ENCODE measurements at places on chromosomes 3 and 15. TPM values are rescaled to one million over a fixed set of nuclear protein-coding genes. Genes with fewer than 3 reads are reported as not detected.

PIGZ gene
- total RNA-seq: 1.4 TPM

MKRN2OS gene
- 0.31 TPM for total RNA-seq

TRH gene
- total RNA-seq: not detected

WNT7A gene
- total RNA-seq: not detected

GLDN gene
- total RNA-seq: 0.18 TPM

RAB7A gene
- 145 TPM for total RNA-seq

CCR8 gene
- total RNA-seq: not detected

TRIM42 gene
- not detected for total RNA-seq

SEMA6D gene
- 4.4 TPM for total RNA-seq

CCDC9B gene
- 4.2 TPM for total RNA-seq

LMCD1 gene
- 24.0 TPM for total RNA-seq

DNA sequence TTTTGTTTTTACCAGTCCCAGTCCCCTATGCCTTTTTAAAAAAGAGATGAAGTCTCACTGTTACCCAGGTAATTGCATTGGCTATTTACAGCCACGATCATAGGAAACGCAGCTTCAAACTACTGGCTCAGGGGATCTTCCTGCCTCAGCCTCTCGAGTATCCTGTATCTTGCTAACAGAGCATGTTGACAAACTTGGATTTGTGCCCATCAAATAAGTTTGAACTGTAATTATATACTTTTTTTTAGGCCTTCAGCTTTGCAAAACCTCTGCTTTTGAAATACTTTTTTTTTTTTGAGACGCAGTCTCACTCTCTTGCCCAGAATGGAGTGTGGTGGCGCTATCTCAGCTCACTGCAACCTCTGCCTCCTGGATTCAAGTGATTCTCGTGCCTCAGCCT is 3.0 kb upstream of the EDEM1 start:
- no peak for DNase-seq
- H3K4me3 ChIP-seq: no peak overlapping the region
- H3K27me3 ChIP-seq: no peaks in the 10 kb centered on the region
- H3K4me1 ChIP-seq: no peaks in the 10 kb centered on the region

GRCh38 chr3:48856469-48856868 is 8.8 kb upstream of the PRKAR2A start:
- H3K36me3 ChIP-seq: peaks cover 54% of the 10 kb centered on the region
- DNase-seq: no peak
- H3K27ac ChIP-seq: no peak overlapping the region
- H3K4me1 ChIP-seq: no peaks in the 10 kb centered on the region

DNA sequence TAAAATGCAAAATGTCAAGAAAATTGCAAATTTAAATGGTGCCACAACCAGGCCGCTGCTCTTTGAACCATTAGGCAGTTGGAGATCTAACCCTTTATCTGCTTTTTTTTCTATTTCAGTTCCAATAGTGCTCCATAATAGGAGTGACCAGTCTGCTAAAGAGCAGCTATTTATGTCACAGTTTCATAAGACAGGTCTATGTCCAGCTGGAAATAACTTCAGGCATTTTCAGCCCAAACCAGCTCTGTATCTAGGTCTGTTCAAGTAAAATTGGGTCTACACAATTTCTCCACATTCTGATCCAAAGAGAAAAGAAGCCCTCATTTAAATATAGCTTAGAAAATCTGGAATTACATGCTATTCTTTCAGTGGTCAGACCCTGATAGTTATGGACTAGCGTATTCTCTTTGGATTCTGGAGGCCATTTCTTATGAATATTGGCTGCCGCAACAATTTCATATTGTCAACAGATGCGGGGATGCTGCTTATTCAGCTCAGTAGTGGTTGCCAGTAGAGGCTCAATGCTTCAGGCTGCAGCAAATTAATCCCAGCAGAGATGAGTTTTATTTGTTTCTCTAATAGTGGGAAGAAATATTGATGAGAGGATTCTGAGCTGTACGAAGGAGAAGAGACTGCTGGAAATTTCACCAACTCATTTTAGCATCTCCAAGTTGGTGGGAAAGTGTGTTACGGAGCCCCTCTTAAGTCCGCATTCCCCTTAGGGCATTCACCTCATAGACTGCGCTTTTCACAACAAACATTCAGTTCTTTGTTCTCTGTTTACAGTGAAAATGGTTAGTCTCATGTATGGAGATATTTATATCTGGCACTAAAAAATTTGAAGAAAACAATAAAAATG is 887.0 kb downstream of the ROBO1 start:
- no peaks in the 10 kb centered on the region for H3K4me1 ChIP-seq
- no peak overlapping the region for H3K27ac ChIP-seq
- DNase-seq: no peak
- H3K27me3 ChIP-seq: no peaks in the 10 kb centered on the region

DNA sequence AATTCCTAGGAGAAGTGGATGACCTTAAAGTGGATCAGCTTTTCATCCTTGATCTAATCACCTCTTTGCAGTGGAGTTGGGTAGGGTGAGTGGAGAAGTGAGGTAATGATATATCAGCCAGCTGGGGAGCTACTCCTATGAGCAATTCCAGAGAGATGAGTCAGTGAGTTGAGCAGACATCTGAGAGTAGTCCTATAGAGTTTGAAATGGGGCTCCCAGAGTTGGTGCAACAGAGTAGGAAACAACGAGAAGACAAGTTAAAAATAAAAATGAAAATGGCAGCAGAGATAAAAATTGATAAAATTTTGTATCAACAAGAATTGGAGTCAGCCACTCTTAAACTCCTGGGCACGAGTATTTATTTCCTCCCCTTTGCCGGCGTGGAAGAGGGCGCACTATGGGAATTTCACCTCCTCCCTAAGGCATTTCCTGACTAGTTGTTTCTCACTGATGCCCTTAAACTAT is 150.8 kb upstream of the DPH6 start:
- H3K27me3 ChIP-seq: no peaks in the 10 kb centered on the region
- H3K27ac ChIP-seq: no peak overlapping the region
- H3K4me3 ChIP-seq: no peak overlapping the region
- no peaks in the 10 kb centered on the region for H3K4me1 ChIP-seq

- H3K27me3 ChIP-seq: no peaks in the 10 kb centered on the region
- H3K4me3 ChIP-seq: no peak overlapping the region
- DNase-seq: no peak
- no peak overlapping the region for H3K27ac ChIP-seq
- H3K36me3 ChIP-seq: no peaks in the 10 kb centered on the region
- no peaks in the 10 kb centered on the region for H3K4me1 ChIP-seq
Observed at GRCh38 chr3:40211579-40211978, 97.9 kb upstream of the EIF1B start.

GRCh38 chr15:85875756-85876155 is 81.0 kb upstream of the KLHL25 start:
- no peaks in the 10 kb centered on the region for H3K4me1 ChIP-seq
- no peak overlapping the region for H3K4me3 ChIP-seq
- no peaks in the 10 kb centered on the region for H3K27me3 ChIP-seq
- no peak for DNase-seq

DNA sequence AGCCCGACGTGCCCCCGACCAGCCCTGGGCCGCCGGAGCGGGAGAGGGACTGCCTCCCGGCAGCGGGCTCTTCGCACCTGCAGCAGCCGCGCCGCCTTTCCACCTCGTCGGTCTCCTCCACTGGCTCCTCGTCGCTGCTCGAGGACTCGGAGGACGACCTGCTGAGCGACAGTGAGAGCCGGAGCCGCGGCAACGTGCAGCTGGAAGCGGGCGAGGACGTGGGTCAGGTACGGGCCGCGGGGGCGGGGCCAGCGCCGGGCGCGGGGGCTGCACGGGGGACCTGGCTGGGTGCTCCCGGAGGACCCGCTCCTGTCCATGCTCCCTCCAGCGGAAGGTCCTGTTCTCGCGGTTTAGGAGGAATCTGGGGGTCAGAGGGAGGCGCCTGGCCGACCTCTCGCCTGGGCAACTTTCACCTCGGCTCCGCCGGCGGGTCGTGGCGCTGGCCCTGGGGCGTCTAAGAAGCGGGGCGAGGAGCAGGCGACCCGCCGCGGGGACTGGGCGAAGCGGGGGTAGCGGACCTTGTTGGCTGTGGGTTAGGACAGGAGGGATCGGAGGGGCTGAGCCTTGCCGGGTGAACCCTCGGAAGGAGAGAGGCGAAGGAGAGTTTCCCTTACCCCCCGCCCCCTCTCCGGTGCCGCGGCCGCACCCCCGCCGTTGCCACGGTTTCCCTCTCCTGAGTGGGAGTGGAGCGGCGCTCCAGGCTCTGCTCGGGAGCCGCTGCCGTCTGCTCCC is 682 bp downstream of the ITPKA start:
- no peaks in the 10 kb centered on the region for H3K4me1 ChIP-seq
- no peak overlapping the region for H3K27ac ChIP-seq

- no peaks in the 10 kb centered on the region for H3K4me1 ChIP-seq
- H3K27ac ChIP-seq: no peak overlapping the region
- no peak for DNase-seq
- H3K27me3 ChIP-seq: no peaks in the 10 kb centered on the region
- H3K4me3 ChIP-seq: no peak overlapping the region
Observed at GRCh38 chr3:120470870-120471269, 20.1 kb upstream of the FSTL1 start.

DNA sequence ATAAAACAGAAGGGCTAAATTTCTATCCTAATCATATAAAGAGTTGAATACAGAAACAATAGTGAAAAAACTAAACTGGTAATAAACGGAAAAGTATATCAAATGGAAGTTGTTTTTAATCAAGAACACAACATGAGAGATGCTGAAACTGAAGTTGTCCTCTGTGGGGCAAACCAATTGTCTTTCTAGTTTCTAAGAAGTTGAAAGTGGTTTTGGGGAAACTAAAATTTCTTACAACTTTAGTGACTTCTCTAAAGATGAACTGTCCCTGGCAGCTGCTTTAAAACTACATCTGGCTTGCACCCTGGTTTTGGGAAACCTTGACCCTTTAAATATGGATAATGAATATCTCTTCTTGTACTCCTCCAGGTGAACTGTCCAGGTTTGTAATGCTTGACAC is 155.6 kb downstream of the ADAM10 start:
- no peak for DNase-seq
- H3K4me3 ChIP-seq: no peak overlapping the region
- H3K4me1 ChIP-seq: no peaks in the 10 kb centered on the region
- H3K36me3 ChIP-seq: no peaks in the 10 kb centered on the region

- H3K36me3 ChIP-seq: no peaks in the 10 kb centered on the region
- no peaks in the 10 kb centered on the region for H3K4me1 ChIP-seq
- no peak overlapping the region for H3K4me3 ChIP-seq
- H3K27me3 ChIP-seq: no peaks in the 10 kb centered on the region
- no peak for DNase-seq
Observed at GRCh38 chr15:99744142-99744541, 10.9 kb upstream of the LYSMD4 start.

DNA sequence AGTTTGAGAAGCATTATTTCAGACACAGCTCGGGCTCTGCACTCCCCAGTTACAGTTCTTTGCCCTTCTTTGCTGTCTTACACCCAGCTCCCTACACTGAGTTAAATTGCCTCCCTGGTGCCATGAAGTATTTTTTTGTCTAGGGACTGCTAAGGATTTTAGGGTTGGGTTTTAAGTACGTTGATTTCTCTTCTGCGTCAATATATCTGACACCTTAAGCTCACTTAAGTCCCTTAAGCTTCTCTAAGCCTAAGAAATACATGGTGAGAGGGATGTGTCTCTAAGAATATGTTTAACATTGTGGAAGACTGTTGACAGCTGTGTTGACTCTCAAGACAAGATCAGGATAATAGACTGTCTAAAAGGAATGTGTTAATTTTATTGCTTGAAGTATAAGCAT is 400.5 kb downstream of the PTPRG start:
- H3K4me3 ChIP-seq: no peak overlapping the region
- no peak for DNase-seq
- no peaks in the 10 kb centered on the region for H3K36me3 ChIP-seq
- no peak overlapping the region for H3K27ac ChIP-seq
- H3K4me1 ChIP-seq: peaks cover 10% of the 10 kb centered on the region
- H3K27me3 ChIP-seq: no peaks in the 10 kb centered on the region

DNA sequence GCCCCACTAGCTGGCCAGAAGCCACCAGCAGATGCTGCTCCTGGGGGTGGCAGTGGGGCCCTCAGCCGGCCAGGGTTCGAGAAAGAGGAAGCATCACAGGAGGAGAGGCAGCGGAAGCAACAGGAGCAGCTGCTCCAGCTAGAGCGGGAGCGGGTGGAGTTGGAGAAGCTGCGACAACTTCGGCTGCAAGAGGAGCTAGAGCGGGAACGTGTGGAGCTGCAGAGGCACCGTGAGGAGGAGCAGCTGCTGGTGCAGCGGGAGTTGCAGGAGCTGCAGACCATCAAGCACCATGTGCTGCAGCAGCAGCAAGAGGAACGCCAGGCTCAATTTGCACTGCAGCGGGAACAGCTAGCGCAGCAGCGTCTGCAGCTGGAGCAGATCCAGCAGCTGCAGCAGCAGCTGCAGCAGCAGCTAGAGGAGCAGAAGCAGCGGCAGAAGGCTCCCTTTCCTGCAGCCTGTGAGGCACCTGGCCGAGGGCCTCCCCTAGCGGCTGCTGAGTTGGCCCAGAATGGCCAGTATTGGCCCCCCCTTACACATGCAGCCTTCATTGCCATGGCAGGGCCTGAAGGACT is 17.5 kb upstream of the APEH start:
- no peak overlapping the region for H3K4me3 ChIP-seq
- H3K27me3 ChIP-seq: no peaks in the 10 kb centered on the region
- no peak overlapping the region for H3K27ac ChIP-seq
- no peaks in the 10 kb centered on the region for H3K4me1 ChIP-seq

DNA sequence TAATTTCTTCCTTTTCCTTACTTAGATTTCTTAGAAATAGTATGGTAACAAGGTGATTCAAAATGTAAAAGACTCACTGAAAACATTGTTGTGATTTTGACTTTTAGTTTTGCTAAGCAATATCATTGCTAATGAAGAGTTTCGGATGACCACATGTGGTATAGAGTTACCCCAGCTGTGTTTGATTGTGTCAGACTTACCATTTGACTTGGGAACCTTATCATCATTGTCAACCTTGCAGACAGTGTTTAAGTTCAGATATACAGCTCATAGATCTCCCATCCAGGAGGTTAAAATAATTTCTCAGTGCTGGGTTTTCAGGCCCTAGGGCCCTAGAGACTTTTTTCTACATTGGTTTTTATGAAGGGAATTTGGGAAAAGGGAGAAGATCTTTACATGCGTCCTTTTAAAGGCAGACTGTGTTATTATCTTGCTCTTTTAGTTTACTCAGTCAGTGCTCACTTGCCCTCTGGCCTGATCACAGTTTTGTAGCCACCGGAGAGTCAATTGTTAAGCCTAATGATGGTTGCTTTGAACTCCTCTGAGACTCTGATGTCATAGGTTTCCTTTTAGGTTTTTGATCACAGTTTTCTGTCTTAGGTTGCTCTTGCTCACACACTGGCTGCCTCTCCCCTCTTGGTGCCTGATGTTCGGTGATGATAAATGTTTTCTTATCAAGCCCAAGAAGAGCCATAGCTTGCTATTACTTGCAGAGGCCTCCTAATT is 133.5 kb upstream of the ZPLD1 start:
- no peak for DNase-seq
- H3K27me3 ChIP-seq: no peaks in the 10 kb centered on the region
- H3K36me3 ChIP-seq: no peaks in the 10 kb centered on the region
- no peaks in the 10 kb centered on the region for H3K4me1 ChIP-seq
- no peak overlapping the region for H3K27ac ChIP-seq

- H3K36me3 ChIP-seq: no peaks in the 10 kb centered on the region
- no peak overlapping the region for H3K4me3 ChIP-seq
- no peak for DNase-seq
- H3K4me1 ChIP-seq: no peaks in the 10 kb centered on the region
- no peaks in the 10 kb centered on the region for H3K27me3 ChIP-seq
- H3K27ac ChIP-seq: no peak overlapping the region
Observed at GRCh38 chr3:113594066-113594465, 61.7 kb downstream of the SIDT1 start.

- no peak overlapping the region for H3K27ac ChIP-seq
- H3K4me3 ChIP-seq: no peak overlapping the region
- no peaks in the 10 kb centered on the region for H3K4me1 ChIP-seq
- DNase-seq: no peak
- H3K27me3 ChIP-seq: no peaks in the 10 kb centered on the region
Observed at GRCh38 chr3:88003115-88003755, 55.6 kb downstream of the CGGBP1 start.

- H3K36me3 ChIP-seq: no peaks in the 10 kb centered on the region
- H3K27ac ChIP-seq: no peak overlapping the region
- peaks cover 4% of the 10 kb centered on the region for H3K4me1 ChIP-seq
Observed at GRCh38 chr15:63104727-63105126, 16.9 kb upstream of the LACTB start.

All from right lobe of liver (tissue), 6 donors.